ENCODE measurements at places on chromosomes 11 and 22. TPM values are rescaled to one million over a fixed set of nuclear protein-coding genes. Genes with fewer than 3 reads are reported as not detected.

DNA sequence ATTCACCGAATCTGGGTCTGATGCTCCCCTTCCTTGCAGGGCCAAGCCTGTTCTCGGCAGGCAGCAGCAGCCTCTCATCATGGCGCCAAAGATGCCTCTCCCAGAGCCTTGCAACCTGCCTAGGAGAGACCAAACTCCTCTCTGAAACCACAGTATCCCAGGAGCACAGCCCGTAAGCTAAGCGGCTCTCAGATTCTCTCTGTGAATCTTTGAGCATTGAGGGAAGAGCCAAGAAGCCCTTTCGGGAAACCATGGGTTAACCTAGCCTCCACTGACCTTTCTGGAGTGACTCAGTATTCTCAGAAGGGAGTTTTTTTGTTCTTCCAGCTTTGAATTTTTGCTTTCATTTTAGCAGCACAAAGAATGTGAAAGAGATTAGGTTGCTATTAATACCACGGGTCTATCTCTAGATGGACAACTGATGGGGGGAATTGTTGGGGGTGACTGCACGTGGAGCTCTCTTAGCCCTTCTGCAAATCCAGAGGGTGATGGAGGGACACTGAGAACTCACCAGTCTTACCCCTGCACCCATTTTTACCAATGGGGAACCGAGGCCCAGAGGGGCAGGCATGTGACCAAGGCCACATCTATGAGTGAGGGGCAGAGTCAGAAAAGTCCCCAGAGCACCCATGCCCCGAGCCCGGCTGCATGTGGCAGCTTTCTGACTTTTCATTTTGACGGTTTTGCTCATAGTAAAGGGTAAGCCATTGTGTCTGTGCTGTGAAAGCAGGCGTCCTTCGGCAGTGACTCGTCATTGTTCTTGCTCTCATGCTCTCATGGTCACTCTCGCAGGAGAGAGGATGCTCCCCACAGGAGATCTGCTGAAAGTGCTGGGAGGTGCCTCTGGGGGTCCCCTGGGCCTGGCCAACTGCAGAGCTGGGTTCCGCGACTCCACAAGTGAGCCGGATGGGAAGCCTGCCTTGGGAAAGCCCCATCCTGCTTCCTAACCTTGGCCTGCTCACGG, 36.0 kb downstream of the IRAG1 start:
- DNase-seq = no peak

DNA sequence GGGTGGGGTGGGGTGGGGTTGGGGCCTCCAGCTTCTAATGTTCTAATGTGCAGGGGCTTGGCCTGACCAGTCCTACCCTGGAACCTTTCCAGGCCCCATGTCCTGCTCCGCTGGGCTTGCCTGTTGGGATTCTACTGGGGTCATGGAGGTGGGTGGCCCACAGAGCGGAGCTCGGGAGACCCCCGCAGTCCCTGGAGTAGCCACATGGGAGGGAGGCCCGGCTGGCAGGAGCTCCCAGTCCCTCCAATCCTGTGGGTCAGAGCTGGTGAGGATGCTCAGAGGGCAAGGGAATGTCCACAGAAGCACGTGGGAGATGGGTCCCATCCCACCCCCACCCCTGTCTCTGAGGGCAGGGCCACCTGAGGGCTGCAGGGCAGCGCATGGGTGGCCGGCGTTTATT, 2.9 kb downstream of the SEPTIN5 start:
- DNase-seq = peak; percentile 47

The SVIP gene
- 10.5 TPM for polyA plus RNA-seq

GRCh38 chr11:61833926-61834277, 5.8 kb downstream of the FADS2 start:
- DNase-seq = no peak

- no peak for DNase-seq
Measured at GRCh38 chr11:28243061-28243460, 134.9 kb downstream of the METTL15 start.

GRCh38 chr22:29623059-29623458, 19.6 kb downstream of the NF2 start:
- no peak for DNase-seq

DNA sequence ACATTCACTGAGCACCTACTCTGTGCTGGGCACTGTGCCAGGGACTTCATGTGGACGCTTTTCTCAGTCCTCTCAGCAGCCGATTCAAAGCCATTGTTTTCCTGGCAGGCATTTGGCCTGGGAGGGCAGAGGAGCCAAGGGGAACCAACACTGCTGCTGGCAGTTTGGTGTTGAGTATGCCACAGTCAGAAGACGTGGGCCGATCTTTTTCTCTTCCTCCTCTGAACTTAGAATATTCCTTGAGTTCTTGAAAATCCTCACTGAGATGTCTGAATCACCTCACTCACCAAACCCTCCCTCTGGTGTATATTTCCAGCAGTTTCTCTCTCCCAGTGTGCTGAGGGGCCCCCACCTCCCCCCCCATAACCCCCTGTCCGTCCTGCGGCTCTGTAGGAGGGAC, 114.5 kb upstream of the CRYBB3 start:
- no peak for DNase-seq

- no peak for DNase-seq
Measured at GRCh38 chr22:30027169-30027568, 53.1 kb upstream of the HORMAD2 start.

The RFPL3 gene
- polyA plus RNA-seq = not detected

The OR8A1 gene
- not detected for polyA plus RNA-seq

The SAA4 gene
- polyA plus RNA-seq = not detected

The PPARA gene
- polyA plus RNA-seq = 16.0 TPM

- no peak for DNase-seq
Measured at GRCh38 chr11:97764605-97765004, 1256.1 kb upstream of the CNTN5 start.

GRCh38 chr11:33635161-33635560, 65.5 kb downstream of the C11orf91 start:
- DNase-seq = no peak

The GAB4 gene
- not detected for polyA plus RNA-seq

- DNase-seq = no peak
Measured at GRCh38 chr11:118215262-118215661, 9.5 kb downstream of the JAML start.

DNA sequence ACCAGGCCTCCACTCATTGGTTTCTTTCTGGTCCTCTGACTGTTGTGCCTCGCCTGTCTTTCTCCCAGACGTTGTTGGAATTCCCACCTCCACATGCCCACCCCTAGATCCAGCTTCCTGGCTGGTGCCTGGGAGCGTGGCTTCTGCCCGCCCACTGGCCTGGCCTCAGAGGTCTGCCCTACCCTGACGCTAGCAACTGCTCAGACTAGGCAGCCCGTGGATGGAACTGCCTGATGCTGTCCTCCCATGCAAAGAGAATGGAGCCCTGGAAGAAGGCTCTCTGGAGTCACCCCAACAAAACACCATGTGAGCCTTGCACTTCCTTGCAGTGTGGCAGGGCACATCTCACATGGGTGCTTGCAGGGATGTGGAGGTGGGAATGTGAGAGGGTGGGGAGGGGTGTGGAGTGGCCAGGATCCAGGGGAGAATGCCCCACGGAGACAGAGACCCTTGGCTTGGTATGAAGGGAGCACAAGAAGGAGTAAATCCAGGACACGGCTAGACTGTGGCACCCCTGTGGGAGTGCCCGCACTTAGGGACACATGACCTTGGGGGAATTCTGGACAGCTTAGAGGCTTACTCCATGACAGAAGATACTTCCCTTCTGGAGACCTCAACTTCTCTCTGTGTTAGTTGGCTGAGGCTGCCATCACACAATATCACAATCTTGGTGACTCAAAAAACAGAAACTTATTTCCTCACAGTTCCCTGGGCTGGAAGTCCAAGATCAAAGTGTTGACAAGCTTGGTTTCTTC, 22.5 kb upstream of the ADA2 start:
- DNase-seq = no peak

- DNase-seq = peak; percentile 52
Measured at GRCh38 chr22:27686534-27686933, 115.0 kb downstream of the MN1 start.

The OR2AT4 gene
- polyA plus RNA-seq = 0.02 TPM

Measured in ovary (tissue), 10 donors.